NCI-H2171 (cell line): ENCODE measurements at places on chromosomes 16 and 17.

DNA sequence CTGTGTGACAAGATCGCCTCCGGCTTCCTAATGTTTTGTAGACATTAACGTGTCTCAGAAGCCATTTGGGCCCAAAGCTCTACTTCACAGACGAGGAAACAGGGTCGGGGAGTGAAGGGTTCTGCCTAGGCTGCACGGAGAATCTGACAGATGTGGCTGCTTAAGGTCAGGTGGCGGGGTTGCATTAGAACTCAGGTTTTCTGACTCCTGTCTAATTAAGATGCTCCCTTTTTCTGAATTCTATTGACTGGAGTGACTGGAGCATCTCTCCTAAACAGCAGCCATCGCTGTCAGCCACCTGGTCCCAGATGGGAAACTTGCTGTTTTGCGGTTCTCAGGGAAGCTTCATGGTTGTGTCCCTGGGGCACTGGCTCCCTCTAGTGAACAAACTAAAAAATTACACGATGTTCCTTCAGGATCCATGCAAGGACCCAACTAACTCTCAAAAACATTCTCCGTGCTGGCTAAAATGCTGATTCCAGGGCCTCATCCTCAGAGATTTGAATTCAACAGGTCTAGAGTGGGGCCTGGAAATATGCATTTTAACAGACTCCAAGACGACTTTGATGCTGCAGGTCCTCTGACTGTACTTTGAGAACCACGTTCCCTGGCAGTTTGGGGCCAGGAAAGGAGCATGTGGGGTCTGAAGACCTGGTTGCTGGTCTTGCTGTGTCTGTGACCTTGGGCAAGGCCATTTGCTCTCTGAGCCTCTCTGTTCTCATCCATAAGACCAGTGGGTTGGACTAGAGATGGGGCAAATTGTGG, 117.4 kb downstream of the IRF8 start:
- DNase-seq: peak; percentile 77

DNA sequence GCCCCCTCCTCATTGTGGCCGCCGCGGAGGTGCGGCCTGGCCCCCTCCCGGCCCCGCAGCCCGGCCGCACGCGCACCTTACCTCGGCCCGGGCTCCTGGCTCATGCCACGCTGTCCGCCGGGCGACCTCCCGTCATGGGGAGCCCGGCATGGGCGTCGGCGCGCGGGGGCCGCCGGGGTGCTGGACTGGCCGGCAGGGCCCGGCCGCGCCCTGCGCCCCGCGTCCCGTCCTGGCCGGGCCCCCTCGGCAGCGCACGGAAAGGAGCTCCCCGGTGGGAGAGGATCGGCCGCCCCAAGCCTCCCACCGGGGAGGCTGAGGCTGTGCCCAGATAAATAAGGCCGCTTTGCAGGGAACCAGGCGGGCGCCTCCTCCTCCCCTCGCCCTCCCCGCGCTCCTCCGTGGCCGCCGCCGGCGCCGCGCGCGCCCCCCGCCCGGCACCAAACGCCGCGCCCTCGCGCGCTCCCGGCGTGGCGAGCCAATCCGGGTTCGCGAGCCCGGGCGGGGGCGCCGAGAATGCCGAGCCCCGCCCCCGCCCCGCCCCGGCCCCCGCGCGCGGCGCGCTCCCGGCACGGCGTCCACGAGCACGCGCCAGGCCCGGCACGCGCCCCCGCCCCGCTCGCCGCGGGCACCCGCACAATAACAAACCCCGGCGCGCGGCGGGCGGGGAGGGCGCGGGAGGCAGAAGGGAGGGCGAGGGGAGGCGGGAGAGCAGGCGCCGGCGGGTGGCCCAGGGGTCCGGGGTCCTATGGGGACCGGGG, at the start of gene FBXL16:
Gene FBXL16, minus strand, starts transcription at position 371 of the 758 bp plus-strand sequence. CDS start 8,396 bp downstream, outside the sequence.
- peak; percentile 88 for DNase-seq

GRCh38 chr16:24815021-24815420, 30.7 kb upstream of the SLC5A11 start:
- DNase-seq: no peak

GRCh38 chr16:81462683-81463082, 18.1 kb downstream of the CMIP start:
- no peak for DNase-seq

DNA sequence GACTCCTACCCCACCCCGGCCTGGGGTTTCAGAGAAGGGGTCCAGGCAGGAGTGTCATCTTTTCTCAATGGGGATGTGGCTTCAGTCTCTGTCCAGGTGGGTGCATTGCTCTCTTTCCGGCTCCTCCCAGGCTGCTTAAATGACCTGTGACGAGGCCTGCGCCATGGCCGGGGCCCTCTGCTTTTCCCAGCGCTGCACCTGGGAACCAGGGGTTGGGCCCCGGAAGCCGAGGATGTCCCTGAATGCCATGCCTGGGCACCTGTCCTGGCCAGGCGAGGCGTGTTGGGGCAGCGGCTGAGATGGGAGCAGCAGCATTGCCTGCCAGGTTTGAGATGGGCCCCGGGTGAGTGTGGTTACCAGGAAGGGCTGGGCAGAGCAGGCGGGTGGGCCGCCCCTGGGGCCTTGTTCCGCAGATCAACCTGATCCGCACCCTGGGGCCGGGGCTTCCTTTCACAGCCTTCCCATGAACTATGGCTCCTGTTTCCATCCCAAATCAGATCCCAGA, 147.4 kb downstream of the SEC14L1 start:
- no peak for DNase-seq

DNA sequence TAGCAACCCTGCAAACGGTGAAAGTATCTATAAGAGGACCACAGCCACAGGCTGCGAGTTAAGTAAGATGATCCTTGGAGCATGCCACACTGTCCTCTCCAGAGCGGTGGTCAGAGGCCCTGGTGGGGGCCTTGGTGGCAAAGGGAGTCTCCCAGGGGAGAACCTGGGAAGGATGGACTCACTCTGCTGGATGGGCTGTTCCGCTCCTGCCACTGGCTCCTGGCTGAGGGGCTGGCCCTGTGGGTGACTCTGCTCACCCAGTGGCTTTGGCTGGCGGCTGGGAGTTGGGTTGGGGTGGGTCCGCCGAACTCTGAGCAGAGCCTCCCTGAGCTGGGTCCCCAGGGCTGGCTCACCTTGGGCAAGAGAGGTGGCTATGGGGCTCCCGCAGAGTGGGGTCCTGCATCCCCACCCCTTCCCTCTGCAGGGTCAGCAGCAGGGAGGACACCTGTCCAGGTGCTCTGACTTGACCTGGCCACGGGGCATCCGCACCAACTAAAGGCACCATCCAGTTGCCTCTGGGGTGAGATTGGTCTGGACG, 7.3 kb downstream of the CDK5R1 start:
- DNase-seq: no peak

GRCh38 chr16:78065319-78065718, 34.1 kb upstream of the WWOX start:
- no peak for DNase-seq

- DNase-seq: no peak
Observed at GRCh38 chr16:47613251-47613650, 152.1 kb downstream of the PHKB start.

DNA sequence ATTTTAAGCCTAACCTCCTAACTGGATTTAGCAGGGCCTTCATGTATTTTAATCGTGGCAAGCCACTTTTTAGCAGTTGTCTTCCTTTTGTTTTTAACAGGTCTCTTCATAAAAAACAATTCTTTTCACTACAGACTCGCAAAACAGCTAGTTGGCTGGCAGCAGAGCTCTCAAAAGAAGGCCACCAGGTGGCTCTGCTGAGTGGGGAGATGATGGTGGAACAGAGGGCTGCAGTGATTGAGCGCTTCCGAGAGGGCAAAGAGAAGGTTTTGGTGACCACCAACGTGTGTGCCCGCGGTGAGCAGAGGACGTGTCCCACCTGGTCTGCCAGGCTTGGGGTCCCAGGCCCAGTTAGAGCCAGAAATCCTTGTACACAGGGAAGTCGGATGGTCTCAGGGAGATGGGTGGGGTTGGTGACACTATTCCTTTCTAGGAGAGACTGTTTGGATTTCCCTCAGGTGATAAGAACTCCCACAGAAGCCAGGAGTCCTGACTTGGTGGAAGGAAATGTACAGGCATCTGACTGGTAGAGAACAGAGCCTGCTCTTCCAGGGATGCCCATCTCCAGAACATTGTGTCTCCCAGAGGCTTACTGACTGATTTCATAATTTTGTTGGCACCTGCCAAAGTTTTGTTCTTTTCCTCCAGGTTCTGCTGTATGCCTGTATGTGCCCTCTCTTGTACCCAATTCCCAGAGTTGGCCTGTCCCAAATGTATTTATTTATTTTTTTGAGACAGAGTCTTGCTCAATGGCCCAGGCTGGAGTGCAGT, 14.9 kb upstream of the DDX19A start:
- no peak for DNase-seq

DNA sequence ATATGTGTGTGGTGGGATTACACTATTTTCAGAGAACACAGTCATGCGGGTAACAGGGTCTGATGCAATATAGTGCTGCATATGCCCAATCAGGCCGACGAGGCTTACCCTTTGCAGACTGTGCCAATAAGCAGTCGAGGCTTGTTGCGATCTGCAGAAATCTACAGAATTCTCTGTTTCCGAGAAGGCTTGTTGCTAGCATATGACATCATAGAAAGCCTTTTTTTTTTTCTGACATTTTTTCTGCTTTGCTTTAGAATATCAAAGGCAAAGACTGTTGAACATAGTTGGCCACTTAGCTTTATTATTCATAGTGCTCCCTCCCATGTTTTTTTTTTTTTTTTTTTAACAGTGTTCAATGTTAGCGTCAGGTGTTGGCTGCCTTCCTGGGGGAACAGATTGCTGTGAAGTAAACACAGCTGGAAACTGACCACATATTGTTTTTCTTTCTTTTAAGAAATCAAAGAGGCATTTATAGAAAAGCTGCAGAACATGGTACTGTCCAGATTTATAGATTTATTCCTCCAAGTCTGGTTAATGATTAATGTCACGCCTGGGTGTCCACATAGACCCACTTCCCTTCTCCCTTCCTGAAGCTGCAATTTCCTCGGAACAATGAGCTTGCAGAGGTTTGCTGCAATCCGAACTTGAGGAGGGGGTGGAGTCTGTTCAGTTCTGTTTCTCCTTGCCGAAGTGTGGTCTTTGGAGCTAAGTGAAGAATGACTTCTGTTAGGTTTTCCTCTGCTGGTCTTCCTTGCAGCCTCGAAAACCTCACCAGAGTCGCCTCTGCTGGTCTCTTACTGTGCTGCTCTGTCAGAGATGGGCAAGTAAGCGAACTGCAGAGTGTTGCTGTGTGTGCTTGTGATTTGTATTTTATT, 87.3 kb downstream of the MAP2K6 start:
- peak; percentile 68 for DNase-seq

DNA sequence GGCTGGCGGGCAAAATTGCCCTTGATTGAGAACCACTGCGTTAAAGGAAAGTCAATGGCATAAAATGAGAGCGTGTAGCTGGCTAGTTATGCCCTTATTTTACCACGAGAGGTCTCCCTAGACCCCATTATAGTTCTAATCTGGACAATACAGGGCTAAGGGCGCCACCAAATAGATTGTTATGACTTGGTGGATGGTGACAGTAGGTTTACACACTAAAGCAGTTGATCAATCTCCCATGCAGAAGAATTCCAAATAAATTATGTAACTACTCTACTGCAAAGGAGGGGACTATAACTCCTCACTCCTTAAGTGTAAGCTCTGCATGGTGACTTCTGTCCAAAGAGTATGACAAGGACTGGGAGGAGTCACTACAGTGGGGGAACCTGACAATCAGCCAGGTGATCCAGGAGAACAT, 20.4 kb upstream of the YPEL2 start:
- peak; percentile 51 for DNase-seq

GRCh38 chr17:56690441-56691291, 97.2 kb downstream of the NOG start:
- DNase-seq: peak; percentile 24
